Activated CD8-positive, alpha-beta memory T cell treated with anti-CD3 and anti-CD28 coated beads, Interleukin-2, amount 10 ng/mL, durations not matched to agents 7 days and 5 days (primary cell): ENCODE measurements at places on chromosomes 1 and 21. TPM values are rescaled to one million over a fixed set of nuclear protein-coding genes. Genes with fewer than 3 reads are reported as not detected.

Gene PRAMEF17
- not detected for total RNA-seq

Gene DHX9
- total RNA-seq: 267 TPM

Gene OR2AJ1
- not detected for total RNA-seq

Gene TMEM79
- total RNA-seq: 11.6 TPM

Gene VHLL
- total RNA-seq: not detected

Gene TCEA3
- 1.3 TPM for total RNA-seq

Gene TSPAN2
- total RNA-seq: 1.2 TPM

Gene MTR
- total RNA-seq: 43.5 TPM

Gene KRTAP20-4
- total RNA-seq: not detected

Gene NR1I3
- not detected for total RNA-seq

DNA sequence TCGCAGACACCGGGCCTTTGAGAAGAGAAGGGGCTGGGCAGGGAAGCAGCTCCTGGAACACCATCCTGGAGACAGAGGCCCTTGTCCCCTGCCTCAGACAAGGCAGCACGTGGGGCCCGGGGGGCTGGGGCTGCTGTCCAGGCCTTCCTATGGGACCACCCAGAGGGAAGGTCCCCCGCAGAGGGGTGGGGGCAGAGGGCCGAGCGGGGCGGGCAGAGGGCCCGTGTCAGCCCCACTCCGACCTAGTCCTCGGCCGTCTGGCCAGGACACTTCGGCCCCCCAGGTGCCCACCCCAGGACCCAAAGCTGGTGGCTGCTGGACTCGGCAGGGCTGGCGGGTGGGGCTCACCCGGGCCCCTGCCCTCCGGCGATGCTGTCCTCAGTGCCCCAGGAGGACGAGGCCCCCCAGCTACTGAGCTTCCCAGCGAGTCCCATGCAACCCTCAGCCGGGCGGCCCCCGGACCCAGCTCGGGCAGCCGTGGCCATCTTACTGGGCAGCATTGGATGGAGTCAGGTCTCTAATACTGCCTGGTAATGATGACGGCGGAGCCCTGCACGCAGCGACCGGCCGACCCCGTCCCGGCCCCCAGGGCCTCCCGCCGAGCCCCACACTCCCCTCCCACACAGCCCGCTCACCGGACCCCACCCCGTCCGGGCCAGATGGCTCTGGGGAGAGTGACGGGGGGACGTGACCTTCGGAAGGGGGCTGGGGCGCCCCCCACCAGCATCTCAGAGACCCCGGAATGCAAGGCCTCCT is 6.9 kb upstream of the TTLL10 start:
- peaks cover 14% of the 10 kb centered on the region for H3K27me3 ChIP-seq
- H3K27ac ChIP-seq: no peak overlapping the region
- DNase-seq: no peak
- H3K36me3 ChIP-seq: no peaks in the 10 kb centered on the region
- H3K4me3 ChIP-seq: no peak overlapping the region
- H3K4me1 ChIP-seq: peaks cover 9% of the 10 kb centered on the region

DNA sequence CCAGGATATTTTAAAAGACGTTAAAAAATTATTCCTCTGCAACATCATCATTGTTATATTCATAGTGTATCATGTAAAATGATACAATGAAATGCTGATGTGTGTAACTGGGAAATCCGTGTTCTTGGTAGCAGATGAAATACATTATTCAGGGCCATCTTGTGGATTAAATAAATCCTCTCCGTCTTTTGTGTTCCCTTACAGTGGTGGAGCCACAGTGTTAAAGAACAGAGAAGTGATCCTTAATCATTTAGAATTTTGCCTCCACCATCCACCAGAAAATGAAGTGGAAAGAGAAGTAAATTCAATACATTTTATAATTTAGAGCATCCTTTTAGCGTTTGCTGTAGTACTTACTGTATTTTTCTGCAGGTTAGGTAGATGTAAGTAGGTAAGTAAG is 1.3 kb downstream of the DYRK3 start:
- H3K27ac ChIP-seq: no peak overlapping the region
- peaks cover 9% of the 10 kb centered on the region for H3K36me3 ChIP-seq
- peaks cover 17% of the 10 kb centered on the region for H3K27me3 ChIP-seq
- H3K4me3 ChIP-seq: no peak overlapping the region
- H3K4me1 ChIP-seq: peaks cover 33% of the 10 kb centered on the region

DNA sequence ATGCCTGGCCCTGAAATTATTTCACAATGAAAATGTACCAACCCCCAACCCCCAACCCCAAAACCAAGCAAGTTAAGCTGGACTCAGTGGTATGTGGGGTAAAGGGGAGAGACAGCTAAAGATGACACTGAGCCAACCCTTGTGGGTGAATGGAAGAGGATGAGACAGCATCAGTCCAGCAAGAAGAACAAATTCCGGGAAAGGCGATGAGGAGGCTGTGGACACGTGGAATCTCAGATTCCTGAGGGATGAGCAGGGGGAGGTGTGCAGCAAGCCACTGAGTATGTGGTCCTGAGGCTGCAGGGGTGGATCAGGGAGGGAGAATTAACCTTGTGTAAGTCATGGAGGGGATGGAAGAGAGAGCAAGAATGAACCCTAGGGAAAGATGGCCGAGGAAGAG is 14.4 kb upstream of the ZNF362 start:
- H3K36me3 ChIP-seq: no peaks in the 10 kb centered on the region
- H3K27ac ChIP-seq: no peak overlapping the region
- H3K4me1 ChIP-seq: peaks cover 7% of the 10 kb centered on the region
- no peak for DNase-seq
- H3K27me3 ChIP-seq: peaks cover 20% of the 10 kb centered on the region

- DNase-seq: no peak
- peaks cover 4% of the 10 kb centered on the region for H3K36me3 ChIP-seq
- H3K4me3 ChIP-seq: no peak overlapping the region
- H3K27ac ChIP-seq: no peak overlapping the region
Measured at GRCh38 chr1:231706934-231707333, 80.3 kb downstream of the DISC1 start.

GRCh38 chr1:116573431-116574095 is 2.7 kb upstream of the CD58 start:
- no peak for DNase-seq
- peaks cover 13% of the 10 kb centered on the region for H3K36me3 ChIP-seq
- H3K27ac ChIP-seq: no peak overlapping the region
- peaks cover 5% of the 10 kb centered on the region for H3K27me3 ChIP-seq

DNA sequence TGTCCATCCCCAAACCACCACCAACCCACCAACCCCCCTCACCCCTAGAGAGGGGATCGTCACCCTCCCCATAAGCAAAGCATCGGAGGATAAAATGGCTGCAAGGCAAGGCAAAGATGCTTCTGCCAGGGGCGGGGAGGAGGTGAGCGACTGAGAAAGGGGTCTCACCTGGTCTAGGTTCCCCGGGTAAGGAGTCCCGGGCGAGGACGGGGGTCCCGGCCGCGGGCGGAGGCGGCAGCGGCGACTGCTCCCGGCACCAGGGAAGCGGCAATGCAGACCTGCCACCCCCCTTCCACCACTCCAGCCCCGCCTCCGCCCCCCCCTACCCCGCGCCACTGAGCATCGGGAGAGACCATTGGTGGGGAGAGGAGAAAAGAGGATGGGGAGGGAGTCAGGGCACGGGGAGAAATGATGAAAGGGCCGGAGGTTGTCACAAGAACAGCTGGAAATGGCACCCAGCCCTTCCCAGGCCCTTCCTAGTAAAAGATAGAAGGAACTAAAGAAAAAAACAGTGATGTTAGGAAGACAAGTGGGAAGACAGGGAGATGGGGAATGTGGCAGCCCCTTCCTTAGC is at the start of gene SV2A:
TSS of gene SV2A (minus strand) at position 274 of the 574 bp plus-strand sequence. CDS start 4,004 bp downstream, outside the sequence.
- H3K36me3 ChIP-seq: peaks cover 13% of the 10 kb centered on the region
- peaks cover 35% of the 10 kb centered on the region for H3K4me1 ChIP-seq
- no peaks in the 10 kb centered on the region for H3K27me3 ChIP-seq
- peak; percentile 61 for DNase-seq
- peak within 1 kb of the TSS; percentile 77 for H3K27ac ChIP-seq

DNA sequence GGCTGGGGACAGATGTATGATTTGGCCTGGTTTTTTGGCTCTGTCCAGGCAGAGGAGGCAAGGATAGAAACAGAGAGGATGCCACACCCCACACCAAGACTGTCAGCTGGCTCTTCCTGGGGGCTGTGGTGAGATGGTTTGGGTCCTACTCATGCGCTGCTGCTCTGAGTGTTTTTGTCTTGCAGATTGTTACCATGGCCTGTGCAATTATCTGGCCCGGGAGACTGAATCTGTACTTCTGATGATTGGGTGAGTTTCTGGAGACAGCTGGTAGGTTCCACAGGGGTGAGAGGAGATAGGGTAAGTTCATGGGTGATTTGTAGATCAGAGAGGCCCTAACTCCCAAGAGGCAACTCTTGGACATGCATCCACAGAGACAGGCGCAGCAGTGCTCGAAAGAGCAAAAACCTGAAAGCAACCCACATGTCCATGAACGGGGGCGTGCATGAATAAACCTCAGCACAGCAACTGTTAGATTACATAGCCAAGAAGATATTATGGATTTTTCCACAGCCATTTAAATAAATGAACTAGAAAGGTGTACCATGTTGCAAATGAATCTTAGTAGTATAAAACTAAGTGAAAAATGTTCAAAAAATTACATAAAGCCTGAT is 17.8 kb downstream of the AADACL4 start:
- no peak for DNase-seq
- no peak overlapping the region for H3K4me3 ChIP-seq
- H3K27ac ChIP-seq: no peak overlapping the region
- peaks cover 10% of the 10 kb centered on the region for H3K27me3 ChIP-seq
- H3K36me3 ChIP-seq: no peaks in the 10 kb centered on the region
- peaks cover 6% of the 10 kb centered on the region for H3K4me1 ChIP-seq

GRCh38 chr1:204112876-204113730 is 38.7 kb downstream of the ETNK2 start:
- no peaks in the 10 kb centered on the region for H3K36me3 ChIP-seq
- H3K4me1 ChIP-seq: no peaks in the 10 kb centered on the region
- H3K27me3 ChIP-seq: no peaks in the 10 kb centered on the region
- no peak overlapping the region for H3K4me3 ChIP-seq
- H3K27ac ChIP-seq: no peak overlapping the region
- DNase-seq: no peak

DNA sequence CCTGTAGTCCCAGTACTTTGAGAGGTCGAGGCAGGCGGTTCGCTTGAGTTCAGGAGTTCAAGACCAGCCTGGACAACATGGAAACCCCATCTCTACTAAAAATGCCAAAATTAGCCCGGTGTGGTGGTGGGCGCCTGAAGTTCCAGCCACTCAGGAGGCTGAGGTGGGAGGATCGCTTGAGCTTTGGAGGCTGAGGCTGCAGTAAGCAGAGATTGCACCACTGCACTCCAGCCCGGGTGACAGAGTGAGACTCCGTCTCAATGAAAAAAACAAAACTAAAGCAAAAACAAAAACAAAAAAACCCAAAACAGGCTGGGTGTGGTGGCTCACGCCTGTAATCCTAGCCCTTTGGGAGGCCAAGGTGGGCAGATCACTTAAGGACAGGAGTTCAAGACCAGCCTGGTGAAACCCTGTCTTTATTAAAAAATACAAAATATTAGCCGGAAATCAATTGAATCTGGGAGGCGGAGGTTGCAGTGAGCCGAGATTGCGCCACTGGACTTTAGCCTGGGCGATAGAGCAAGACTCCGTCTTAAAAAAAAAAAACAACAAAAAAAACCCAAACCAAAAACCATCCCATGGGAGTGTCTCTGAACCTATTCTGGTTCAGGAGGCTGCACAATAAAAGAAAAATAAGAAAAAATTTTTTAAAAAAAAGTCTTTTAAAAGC is 1.7 kb upstream of the CGN start:
- DNase-seq: no peak
- H3K27me3 ChIP-seq: peaks cover 12% of the 10 kb centered on the region
- no peak overlapping the region for H3K27ac ChIP-seq

- DNase-seq: no peak
- no peak overlapping the region for H3K4me3 ChIP-seq
- H3K27ac ChIP-seq: no peak overlapping the region
- H3K36me3 ChIP-seq: peaks cover 75% of the 10 kb centered on the region
Measured at GRCh38 chr1:42239555-42239954, 75.0 kb upstream of the GUCA2A start.

DNA sequence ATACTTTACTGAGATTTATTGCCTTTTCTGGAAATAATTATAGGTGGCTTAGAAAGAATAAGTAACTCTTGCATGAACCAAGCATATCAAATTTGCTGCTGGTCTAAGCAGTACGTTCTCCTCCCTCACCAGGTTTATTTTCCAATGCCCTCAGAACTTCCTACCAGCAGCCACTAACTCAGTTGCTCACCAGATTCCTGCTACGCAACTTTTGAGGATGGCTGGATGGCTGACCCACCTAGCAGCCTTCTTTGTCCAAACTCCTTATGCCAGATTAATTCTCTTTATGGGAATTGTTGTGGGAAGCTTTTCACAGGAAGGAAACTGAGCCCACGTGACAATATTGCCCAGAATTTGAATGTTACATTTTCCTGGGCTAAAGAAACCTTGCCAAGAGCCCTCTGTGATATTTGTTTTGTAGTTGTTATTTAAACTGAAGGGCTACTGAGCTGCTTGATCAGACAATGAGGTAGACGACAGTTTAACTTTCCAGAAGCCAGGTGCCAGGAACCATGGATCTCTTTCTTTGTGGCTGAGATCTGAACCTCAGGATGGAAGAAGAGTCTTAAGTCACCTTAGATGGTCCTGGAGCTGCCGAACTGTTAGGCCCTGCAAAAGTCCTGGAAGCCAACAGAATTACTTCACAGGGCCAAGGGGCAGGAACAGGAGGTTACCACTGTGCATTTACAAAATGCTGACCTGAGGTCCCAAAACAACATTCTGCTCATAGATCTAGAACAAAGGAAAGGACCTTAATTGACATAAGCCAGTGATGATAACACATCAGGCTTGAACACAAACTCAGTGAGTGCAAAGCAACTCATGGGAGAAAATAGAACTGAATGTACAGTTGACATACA is 85.5 kb upstream of the ATP1A1 start:
- no peak overlapping the region for H3K4me3 ChIP-seq
- H3K36me3 ChIP-seq: no peaks in the 10 kb centered on the region
- peaks cover 3% of the 10 kb centered on the region for H3K27me3 ChIP-seq
- H3K4me1 ChIP-seq: no peaks in the 10 kb centered on the region
- DNase-seq: no peak

GRCh38 chr1:73701826-73702225 is 496.1 kb downstream of the LRRIQ3 start:
- no peak overlapping the region for H3K27ac ChIP-seq
- no peaks in the 10 kb centered on the region for H3K36me3 ChIP-seq
- no peak for DNase-seq
- no peaks in the 10 kb centered on the region for H3K4me1 ChIP-seq

- H3K27me3 ChIP-seq: peaks cover 2% of the 10 kb centered on the region
- H3K36me3 ChIP-seq: no peaks in the 10 kb centered on the region
- H3K27ac ChIP-seq: no peak overlapping the region
- no peaks in the 10 kb centered on the region for H3K4me1 ChIP-seq
Measured at GRCh38 chr1:152869808-152870419, 8.2 kb upstream of the SMCP start.

DNA sequence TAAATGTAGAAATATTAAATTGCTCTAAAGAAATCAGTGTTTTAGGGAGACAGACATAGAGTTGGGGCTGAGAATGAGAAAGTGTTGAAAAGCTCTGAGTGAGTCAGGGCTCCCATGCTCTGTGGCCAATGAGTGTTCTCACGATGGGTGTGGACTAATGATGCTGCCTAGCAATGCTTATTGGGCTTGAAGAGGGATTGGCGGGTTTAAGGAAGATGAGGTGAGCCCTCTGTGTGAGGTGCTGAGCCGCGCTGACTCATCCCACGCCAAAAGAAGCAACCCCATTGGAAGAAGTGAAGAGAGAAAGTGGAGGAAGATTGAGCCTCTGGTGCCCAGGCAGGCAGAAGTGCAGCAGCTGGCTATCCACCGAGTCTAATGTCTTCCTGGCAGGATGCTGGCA is 65.1 kb upstream of the DPT start:
- H3K4me3 ChIP-seq: no peak overlapping the region
- H3K27me3 ChIP-seq: peaks cover 14% of the 10 kb centered on the region
- H3K36me3 ChIP-seq: no peaks in the 10 kb centered on the region

GRCh38 chr1:38735651-38736161 is 123.9 kb downstream of the RRAGC start:
- DNase-seq: no peak
- H3K4me3 ChIP-seq: no peak overlapping the region
- H3K4me1 ChIP-seq: no peaks in the 10 kb centered on the region
- no peak overlapping the region for H3K27ac ChIP-seq
- peaks cover 47% of the 10 kb centered on the region for H3K27me3 ChIP-seq
